ENCODE measurements at places on chromosomes 2 and 18.

GRCh38 chr2:217058791-217059755 lies 199.2 kb upstream of the TNP1 start:
- DNase-seq, result no peak

DNA sequence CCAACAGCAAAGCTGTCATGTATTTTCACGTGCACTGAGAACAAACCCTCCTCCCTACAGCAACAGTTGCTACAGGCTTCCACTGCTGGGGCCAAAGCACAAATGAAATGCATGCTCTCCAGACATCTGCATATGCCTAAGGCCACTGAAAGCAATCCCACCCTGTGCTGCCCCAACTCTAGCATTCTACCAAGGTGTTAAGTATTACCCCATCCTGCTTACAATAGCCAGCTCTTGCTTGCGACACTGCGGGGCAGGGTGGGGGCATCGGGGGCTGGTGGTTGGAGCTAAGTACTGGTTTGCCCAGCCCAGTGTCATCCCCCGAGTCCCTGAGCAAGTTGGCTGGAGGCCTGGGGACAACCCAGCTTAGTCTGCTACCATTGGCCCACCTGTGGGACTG lies 742.5 kb downstream of the TDRD15 start:
- no peak for DNase-seq

- no peak for DNase-seq
Observed at GRCh38 chr2:214504599-214505376, 93.9 kb downstream of the VWC2L start.

DNA sequence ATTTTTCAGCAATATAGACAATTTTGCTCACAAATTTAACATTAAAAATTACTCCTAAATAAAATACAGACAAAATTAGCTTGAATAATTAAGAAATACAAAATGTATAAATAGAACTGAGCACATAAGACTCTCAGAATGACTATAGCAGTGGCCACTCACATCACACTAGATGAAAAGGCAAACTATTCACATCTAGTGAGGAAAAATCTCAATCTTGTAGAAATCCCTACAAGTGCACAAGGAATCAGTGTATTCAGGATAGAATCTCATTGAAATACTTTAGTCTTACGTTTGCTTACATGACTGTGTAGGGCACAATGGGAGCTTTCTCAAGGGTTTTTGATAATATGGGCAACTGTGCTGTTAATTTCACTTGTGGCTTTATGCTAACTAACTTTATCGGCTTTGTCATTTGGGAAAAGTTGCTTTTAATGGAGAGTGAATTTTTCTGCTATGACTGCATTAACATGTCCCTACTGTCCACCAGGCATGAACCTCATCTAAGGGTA lies 678.9 kb upstream of the LRRTM4 start:
- no peak for DNase-seq

GRCh38 chr2:108968619-108969018 lies 20.4 kb downstream of the EDAR start:
- no peak for DNase-seq

DNA sequence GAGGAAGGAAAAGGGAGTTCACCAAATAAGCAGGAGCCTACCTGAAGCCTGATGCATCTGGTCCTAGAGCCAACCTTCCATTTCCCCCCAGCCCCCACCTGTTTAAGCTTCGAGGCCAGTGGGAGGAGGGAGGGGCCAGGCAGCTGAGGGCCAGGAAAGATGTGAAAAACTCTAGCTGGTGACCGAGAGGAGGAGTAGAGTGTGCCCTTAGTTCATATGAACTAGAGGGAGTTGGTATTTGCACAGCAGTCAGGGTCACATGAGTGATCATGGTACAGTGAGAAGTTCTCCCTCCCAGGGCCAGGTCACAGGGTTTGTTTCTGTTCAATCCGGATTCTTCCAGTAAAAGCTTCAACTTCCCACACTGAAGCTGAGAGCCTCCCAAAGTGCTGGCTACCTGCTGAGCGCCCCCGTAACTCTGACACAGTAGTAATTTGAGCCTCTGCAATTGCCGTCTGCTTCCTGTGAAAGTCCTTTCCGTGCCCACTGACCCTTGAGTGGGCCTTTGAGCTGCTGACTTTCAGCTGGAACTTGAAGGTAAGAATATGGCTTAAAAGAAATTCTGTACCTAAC lies at the start of gene SULT1C2:
SULT1C2 (plus strand) TSS at position 362 of the 573 bp plus-strand sequence. CDS start 4,773 bp downstream, outside the sequence.
- no peak for DNase-seq

DNA sequence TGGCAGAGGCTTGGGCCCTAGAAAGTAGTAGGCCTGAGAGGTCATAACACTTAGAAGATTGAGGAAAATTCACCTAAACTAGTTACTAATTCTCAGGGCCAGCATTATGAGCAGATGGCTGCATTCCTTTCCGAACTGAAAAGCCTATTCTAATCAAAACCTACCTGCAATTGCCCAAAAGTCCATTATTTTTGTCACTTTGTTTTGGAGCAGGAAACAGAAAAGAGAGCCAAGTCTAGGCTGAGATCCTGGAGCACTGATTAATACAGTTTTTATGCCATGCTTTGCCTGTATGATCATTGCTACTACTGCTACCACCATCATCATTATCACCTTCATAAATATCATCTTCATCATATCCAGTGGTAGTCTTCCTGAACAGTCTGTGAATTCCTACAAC lies 14.7 kb downstream of the VSNL1 start:
- no peak for DNase-seq

DNA sequence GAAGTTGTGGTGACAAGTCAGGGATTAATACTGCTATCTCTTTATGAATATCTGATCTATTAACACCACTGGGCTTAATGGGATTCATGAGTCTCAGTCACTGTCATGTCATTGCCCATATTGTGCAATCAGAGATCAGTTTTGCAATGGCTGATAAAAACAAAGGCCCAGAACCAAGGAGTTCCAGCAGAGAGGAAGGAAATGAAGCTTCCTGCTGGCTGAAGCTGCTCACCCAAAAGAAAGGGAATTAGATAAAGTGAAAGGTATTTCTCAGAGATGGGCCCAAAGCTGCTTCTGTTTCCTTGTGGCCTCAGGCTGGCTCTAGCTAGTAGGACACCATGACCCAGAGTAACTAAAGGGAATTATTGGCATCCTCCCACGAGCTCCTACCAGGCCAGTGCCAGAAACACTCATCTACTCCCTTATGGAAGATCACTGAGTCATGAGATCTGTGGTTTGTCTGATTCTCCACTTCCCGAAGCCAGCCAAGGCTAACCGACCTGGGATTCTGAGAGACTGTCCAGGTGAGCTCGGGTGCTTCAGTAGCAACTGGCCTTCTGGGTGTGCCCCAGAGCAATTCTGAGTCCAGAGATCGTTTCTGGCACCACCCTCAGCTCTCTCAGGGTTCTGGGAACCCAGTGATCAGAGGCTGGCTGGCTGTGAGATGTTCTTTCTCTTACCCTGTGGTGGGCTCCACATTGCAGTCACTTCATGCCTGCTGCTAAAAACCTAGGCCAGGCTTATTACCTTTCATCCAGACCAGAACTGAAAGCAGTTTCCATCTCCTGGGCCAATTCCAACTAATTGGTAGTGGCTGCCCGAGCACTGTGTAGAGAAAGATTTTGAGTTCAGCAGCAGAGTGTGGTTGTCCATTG lies 129.5 kb upstream of the PELI1 start:
- DNase-seq, result no peak

GRCh38 chr2:159775021-159775420 lies 23.0 kb downstream of the CD302 start:
- DNase-seq, result no peak

DNA sequence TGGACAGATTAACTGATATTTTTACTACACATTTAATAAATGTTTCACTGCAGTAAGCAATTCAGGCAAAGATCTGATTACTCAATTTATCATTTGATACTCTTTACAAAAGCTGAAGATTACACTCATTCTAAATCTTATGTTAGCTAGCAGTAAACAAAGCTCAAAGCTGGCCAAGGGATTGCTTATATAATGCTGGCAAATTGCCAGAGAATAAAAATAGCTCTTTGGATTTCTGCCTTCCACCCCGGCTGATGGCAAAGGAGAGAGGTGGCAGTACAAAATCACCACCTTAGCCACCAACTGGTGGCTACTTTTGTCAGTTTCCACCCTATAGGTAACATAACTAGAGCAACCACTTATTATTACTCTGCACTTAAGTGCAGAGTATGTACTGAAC lies 320.5 kb downstream of the FSIP2 start:
- no peak for DNase-seq

DNA sequence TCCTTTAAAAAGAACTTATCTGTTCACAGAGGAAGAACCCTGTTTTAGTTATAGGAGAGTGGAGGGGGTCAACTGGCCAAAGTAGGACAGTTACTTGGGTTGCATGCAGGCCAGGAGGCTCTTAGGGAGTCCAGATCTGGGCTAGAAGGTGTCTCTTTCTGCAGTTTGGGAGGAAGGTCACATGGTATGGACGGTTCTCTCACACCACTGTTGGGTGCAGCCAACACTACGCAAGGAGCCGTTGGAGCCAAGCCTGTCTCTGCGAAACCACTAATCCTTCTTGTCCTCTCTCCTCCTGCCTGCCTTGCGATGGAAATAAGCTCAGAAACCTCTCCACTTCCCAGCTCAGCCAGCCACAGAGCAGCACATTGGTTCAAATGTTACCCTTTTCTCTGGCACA lies 105.9 kb upstream of the TGFA start:
- DNase-seq, result no peak

GRCh38 chr2:237866101-237866621 lies 6.7 kb downstream of the RAMP1 start:
- no peak for DNase-seq

DNA sequence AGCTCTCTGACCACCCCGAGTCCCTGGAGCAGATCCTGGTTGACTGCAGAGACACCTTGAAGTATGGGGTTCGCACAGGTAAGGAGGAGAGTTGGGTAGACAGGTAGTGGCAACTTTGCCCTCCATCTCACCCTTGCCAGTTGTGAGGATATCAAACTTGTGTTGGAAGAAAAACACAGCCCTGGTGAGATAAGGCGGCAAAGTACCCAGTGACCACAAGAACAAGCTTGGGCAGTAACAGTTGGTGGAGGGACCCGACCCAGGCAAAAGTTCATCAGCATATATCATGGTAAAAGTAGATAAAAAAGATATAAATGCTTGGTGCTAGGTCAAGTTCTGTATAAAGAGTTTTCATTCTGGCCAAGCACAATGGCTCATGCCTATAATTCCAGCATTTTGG lies 14.4 kb downstream of the GAD1 start:
- no peak for DNase-seq

DNA sequence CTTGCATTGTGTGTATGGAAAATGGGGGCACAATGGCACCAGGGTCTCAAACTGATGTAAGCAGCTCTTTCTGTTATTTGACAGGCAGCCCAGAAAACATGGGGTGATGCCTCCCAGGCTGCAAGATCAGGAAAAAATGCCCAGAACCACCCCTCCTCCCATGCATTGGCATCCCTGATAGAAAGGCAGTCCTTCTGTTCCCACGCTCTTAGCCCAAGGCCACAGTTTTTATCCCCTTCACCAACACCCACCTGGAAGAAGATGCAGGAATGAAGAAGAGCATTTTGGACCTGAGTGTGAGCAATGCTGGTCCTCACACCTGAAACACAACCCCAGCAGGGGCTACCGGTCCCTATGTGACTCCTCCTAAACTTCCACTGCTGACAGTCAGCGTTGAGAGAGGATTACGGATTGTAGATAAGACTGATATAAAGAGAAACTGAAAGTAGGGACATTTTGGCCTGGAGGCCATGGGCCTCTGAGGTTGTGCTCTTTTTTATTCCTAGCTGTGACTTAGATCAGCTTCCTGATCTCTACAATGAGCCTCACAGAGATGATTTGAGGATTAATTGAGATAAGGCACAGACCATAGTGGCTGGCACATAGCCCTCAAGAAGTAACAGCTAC lies 386.0 kb upstream of the ATP5MC3 start:
- no peak for DNase-seq
